ENCODE measurements at places on chromosomes 5 and 9.

GRCh38 chr5:116361979-116362577 is 212.5 kb downstream of the SEMA6A start:
- no peak for DNase-seq

- no peak for DNase-seq
Measured at GRCh38 chr5:16492398-16493140, 27.0 kb upstream of the ZNF622 start.

DNA sequence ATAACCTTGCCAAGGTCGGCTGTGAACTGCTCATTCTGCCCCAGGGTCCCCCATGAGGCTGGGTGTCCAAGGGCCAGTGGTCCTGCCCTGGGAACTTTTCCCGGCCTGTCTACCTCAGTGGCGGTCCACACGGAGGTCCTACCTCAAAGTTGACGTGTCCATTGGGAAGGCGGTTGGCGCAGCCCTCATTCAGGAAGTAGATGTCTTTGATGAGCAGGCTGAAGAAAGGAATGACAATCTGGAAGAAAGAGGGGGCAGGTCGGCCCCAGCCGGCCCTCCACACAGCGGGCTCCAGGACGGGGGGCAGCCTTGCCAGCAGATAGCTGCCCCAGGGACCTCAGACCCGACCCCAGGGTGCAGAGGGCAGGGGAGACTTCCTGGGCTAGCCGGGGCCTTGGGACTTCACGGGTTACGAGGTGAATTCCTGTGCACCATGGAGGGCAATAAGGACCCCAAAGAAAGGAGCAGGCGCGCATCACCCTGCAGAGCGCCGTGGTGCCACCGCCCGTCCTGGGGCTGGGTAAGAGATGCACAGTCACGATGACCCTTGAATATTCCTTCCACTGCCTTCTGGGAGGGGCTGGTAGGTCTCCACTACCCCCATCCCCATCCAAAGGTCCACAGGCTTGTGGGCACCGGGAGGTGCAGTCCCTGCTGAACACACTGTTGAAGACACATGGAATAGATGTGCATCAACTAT is 42.9 kb upstream of the RNF130 start:
- DNase-seq, result no peak

- no peak for DNase-seq
Measured at GRCh38 chr5:1641041-1641440, 117.3 kb upstream of the LPCAT1 start.

DNA sequence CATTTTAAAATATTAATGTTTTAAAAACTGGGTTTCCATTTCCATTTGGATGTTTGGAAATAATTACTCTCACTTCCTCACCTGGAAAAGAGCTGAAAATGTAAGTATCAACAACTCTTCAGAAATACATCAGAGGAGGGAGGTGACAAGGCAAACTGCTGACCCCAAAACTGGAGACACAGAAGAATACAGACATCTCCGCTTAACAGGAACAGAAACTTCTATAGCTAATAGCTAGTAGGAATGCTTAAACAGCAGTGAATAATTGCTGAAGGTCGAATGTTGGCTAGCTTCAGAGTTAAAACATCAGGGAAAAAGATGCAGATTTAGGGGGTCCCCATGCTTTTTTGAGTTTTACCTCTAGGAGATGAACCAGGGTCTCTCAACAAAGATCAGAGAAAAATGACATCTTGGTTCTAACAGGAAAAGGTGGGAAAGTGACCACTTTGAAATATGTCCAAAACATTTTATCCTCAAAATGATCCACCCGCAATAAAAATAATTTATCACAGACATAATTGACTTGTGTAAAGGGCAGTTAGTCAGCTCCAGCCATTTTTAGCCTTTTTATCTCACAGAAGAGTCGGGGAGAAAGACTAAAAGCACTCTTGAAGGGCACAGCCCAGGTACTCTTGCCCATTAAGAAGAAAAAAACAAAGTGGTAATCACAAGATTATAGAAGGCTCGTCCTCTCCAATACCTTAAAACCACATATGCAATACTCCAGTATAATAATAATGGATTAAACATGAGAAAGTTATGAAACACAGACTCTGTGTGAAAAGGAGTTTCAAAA is 1474.9 kb downstream of the EFNA5 start:
- DNase-seq, result no peak

GRCh38 chr5:149618581-149619248 is 37.4 kb downstream of the ARHGEF37 start:
- DNase-seq, result no peak

DNA sequence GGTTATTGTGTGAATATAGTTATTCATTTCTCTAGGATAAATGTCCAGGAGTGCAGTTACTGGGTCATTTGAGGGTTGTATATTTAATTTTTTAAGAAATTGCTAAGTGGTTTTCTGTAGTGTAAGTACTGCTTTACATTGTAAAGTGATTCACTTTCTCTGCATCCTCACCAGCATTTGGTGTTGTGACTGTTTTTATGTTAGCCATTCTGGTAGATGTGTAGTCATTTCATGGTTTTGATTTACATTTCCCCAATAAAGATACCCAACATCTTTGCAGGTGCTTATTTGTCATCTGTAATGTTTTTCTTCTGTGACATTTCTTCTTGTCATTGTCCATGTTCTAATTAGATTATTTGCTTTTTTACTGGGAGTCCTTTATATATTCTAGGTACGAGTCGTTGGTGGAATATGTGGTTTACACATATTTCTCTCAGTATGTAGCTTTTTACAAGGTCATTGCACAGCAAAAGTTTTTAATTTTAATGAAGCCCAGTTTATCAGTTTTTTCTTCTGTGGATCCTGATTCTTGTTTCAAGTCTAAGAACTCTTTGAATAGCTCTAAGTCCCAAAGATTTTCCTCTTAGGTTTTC is 34.0 kb downstream of the SCGB3A1 start:
- no peak for DNase-seq

GRCh38 chr9:113520109-113520642 is 56.6 kb downstream of the RGS3 start:
- peak; percentile 6 for DNase-seq

- no peak for DNase-seq
Measured at GRCh38 chr9:95477441-95477840, 39.3 kb downstream of the PTCH1 start.

DNA sequence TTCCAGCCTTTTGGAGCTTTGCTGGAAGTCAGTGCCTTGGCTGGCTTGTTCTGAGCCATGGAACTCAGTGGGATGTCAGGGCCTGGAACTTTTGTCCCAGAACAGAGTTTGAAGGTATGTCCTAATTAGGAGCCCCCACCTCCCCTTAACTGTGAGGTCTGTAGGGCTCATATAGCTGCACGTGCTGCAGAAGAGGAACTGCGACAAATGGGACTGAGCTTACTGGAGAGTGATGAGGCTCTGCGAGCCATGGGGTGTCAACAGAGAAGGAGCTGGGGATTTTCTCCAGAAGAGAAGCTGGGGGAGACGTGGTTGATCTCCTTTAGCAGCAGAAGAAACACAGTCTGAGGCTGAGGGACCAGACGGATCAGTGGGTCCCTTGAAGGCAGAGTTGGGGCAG is 10.9 kb downstream of the TMEM8B start:
- no peak for DNase-seq

DNA sequence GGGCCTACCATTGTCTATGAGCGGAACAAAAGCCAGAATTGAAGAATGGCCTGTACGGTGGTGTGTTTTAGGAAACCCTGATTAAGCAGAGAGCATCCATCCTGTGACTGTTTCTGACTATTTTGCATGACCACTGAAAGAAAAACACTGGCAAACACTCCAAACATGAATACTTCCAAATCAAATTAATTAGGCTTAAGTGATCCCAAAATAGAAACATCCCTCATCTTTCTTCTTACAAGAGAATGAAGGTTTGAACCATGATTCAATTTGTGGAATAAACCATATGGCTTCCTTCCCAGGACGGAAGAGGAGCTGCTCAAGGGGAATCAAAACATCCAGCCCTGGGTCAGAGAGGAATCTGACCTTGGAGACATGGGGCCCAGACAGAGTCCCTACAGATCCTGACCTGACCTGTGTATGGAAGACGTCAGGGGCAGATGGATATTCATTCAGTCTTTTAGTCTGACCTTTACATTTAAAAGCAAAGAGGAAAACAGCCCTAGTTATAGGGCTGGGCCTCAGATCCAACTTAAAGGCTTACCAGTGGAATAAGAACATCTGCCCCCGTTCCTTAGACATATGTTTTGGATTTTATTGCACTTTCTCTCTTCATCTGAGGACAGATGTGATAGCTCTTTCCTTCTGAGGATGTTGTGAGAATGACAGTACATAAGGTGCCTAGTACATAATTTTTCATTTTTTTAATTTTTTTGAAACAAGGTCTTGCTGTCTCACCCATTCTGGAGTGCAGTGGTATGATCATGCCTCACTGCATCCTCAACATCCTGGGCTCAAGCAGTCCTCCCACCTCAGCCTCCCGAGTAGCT is 17.6 kb upstream of the RECK start:
- no peak for DNase-seq

DNA sequence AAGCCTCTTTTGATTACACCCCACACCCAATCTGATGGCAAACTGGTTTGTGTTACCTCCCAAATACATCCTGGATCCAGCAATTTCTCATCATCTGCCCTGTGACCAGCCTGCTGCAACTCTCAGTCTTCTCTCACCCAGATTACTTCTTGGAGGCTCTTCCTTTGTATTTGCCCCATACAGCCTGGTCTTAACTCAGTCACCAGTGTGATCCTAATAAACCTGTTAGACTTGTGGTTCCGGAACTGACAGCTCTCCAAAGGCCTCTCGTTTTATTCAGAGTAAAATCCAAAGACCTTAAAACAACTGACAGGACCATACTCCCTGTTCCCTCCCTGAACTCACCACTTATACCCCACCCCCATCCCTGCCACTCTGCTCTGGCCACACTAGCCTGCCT is 228.2 kb upstream of the PAPPA start:
- DNase-seq, result no peak

DNA sequence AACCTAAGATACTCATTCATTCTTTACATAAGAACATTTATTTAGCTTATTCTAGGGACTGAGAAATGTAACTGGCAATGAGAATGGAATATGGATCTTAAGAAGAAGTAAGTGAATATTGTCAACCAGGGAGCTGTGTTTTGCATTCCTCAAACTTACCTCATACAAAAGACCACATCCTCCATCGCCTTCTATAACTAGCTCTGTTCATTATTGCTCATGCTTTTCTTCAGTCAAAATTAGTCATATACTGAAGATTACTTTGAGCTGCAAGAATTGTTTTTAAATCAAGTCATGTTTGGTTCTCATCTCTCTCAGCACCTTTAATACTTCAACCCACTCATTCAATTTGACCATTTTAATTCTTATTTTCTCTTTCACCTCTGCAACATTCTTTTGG is 140.3 kb upstream of the RASA1 start:
- no peak for DNase-seq

- DNase-seq, result no peak
Measured at GRCh38 chr5:40826489-40827187, 8.4 kb downstream of the RPL37 start.

DNA sequence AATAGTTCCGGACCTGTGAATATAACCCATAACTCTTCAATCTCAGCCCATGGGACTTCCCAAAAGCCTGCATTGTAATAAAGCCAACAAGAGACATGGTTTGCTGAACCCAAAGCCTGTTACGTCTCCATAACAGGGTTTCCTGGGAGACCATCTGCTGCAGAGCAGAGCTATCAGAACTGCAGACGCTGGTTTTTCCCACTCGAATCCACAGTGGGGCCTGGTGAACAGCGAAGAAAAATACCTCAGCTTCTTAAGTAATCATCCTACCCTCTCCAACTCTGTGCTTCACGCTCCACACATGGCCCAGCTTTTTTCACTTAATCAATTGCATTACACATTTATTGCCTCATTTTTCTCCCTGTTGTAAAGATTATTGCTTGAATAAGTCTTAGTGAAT is 409.5 kb upstream of the GRIA1 start:
- no peak for DNase-seq

GRCh38 chr5:10286162-10286861 is 21.4 kb downstream of the CMBL start:
- no peak for DNase-seq

- DNase-seq, result peak; percentile 36
Measured at GRCh38 chr5:134132372-134133187, 18.1 kb downstream of the TCF7 start.

- DNase-seq, result no peak
Measured at GRCh38 chr5:150506571-150507473, 1.1 kb upstream of the NDST1 start.

DNA sequence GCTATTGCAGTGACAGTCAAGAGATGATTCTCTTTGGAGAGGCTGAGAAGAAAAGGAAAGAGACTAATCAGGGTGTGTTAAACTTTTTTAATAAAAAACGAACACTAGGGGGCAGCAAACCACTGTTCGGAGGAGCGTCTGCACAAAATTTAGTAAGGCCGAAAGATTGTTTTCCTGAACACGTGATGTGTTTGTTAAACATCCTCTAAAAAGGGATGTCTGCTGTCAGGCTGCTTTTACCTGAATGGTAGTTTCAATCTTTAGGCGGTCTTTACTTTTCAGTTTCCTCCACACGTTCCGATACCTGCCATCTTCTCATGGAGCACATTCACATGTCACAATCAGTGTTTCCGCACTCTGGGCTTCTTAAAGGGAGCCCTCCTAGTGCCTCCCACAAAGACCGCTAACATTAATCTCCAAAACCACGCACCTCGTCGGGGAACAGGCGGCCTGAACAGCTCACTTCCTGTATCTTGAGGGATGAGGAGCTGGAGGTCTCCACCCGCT is 125.2 kb downstream of the GPBP1 start:
- DNase-seq, result no peak

GRCh38 chr5:130740047-130740569 is 424.9 kb downstream of the HINT1 start:
- DNase-seq, result no peak

GRCh38 chr9:83935276-83935935 is 14.2 kb upstream of the KIF27 start:
- DNase-seq, result no peak

- no peak for DNase-seq
Measured at GRCh38 chr9:113592876-113593575, 129.5 kb downstream of the RGS3 start.

GRCh38 chr9:1454211-1454610 is 404.1 kb downstream of the DMRT2 start:
- DNase-seq, result no peak

DNA sequence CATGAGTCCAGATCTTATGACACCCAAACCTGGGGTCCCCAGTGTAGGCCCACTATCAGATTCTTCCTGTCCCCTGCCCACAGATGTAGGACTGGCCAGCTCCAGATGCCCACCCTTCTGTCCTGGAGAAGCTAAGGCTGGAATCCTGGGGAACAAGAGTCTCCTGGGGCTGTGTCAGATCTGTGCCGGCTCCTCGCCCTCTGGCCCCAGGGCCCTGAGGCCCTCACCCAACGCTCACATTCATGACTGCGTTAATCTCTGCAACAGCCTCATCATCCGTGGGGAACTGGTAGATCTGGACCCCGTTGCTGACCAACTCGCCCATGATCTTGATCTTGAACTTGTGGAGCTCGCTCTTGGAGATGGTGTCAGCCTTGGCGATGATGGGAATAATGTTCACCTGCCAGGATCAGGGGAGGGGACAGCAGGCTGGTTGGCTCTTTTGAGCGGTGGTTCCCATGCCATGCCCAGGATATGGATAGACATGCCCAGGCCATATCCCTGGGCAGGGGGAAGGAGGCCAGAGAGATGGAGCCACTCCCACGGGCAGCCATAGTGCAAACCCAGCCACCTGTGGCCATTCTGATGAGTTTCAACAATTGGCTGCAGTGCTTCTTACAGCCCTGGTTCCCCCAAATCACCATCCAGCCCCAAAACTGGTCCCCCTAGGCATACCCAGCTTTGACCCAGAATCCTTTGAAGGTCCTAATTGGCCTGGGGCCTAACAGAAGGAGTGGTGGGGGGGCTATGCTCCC is 14.6 kb downstream of the SEPTIN8 start:
- DNase-seq, result no peak

- no peak for DNase-seq
Measured at GRCh38 chr9:6897207-6897822, 139.5 kb downstream of the KDM4C start.

- DNase-seq, result no peak
Measured at GRCh38 chr5:134116789-134117761, 2.6 kb downstream of the TCF7 start.
